WTC11 (cell line): ENCODE measurements at places on chromosomes 7 and 10.

GRCh38 chr7:128017460-128017859 is 13.8 kb downstream of the LRRC4 start:
- DNase-seq, result no peak

DNA sequence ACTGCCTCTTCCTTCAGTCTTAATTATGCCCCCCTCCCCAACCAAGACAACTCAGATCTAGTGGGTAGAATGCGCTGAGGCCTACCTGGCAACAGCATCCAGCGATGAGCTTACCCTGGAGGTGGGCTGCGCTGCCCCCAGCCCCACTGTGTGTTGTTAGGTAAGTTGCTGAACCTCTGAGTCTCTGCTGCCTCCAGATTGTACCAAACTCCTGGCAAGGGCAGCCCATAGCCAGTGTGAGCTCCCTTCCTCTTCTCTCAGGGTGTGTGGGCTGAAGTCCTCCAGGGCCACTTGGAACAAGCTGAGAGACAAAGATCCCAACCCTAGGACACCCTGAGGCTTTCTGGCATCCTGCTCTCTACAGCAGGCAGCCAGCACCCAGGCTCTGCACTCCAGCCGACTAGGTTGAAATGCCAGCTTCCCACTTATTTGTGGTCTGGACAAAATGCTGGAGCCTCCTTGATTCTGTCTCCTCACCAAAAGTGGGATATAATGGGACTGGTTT is 135.3 kb downstream of the ARHGAP22 start:
- DNase-seq, result no peak

GRCh38 chr10:106972381-106972780 is 192.1 kb downstream of the SORCS1 start:
- no peak for DNase-seq

DNA sequence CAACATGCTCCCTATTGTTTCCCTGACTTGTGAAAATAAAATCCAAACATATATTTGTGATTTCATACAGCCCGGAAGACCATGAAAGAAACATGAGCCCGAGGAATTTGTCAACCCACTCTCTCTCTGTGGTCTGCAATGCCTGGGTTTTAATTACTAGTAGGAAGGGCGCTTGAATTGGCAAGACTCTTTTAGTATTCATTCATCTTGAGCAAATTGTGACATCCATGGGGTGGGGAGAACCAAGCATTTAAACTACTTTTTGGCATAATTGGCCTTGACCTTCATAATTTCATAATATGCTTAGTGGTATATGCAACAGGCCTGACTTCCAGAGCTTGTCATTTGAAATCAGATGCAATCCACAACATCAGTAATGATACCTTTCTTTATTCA is 142.4 kb upstream of the BMPER start:
- DNase-seq, result no peak

GRCh38 chr7:32025381-32026082 is 44.7 kb downstream of the PDE1C start:
- DNase-seq, result no peak

GRCh38 chr7:38153515-38153914 is 24.5 kb upstream of the STARD3NL start:
- DNase-seq, result no peak

DNA sequence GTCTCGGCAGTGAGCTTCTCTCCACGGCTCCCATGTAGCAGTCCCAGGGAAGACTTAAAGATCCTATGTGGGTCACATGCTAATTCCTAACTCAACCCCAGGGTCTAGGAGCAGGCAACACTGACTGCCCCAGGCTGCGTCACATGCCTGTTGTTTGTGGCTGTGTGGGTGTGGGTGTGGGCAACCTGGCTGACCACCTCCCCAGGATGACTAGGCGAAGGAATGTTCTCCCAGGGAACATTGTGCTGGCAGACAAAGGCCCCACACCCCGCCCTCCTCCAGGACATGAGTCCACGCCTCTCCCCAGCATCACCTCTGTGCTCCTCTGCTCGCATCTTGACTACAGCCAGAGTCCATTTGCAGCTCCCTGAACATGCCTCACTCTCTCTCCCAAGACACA is 30.3 kb downstream of the SLC29A3 start:
- no peak for DNase-seq

GRCh38 chr10:114151486-114151885 is 22.5 kb downstream of the CCDC186 start:
- no peak for DNase-seq

- DNase-seq, result no peak
These were observed 194.4 kb downstream of the PLXNA4 start for GRCh38 chr7:132381742-132382472.

DNA sequence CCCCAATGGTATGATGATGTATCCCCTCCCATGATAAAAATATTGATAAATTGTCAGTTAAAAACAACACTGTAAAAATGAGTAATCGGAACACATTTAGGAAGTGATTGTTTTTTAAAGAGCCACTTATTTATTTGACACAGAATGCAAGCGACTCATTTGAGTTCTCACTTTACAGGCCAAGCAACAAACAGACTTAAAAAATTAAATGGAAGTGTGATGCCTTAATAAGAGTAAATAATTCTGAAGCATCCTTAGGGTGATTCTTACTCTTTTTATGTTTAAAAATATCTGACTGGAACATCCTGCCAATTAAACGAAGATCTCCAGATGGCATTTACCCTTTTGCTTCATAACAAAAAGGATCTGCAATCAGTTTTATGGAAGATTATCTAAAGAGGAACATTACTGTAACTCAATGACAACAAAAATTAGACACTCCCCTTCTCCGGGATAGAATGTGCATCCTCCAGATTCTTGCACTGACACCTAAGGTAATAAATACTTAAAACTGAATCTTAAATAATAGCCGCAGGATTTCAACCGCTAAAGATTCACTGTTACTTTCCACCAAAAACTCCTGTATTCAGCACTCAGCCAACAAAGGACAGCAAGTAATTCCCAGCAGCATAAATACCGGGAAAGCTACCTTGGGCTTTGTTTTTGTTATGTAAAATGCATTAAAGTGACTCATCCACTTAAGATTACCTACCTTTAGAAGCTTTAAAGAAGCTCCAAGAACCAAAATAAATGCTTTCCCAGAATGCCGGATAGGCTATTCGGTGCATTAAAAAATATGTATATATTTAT is 1.7 kb downstream of the CACNA2D1 start:
- no peak for DNase-seq

- DNase-seq, result no peak
These were observed 280.8 kb downstream of the ARHGAP12 start for GRCh38 chr10:31647861-31648260.

- DNase-seq, result no peak
These were observed 257.0 kb downstream of the CREB5 start for GRCh38 chr7:28669330-28669729.

- DNase-seq, result no peak
These were observed 141.1 kb downstream of the CCSER2 start for GRCh38 chr10:84469470-84469869.

DNA sequence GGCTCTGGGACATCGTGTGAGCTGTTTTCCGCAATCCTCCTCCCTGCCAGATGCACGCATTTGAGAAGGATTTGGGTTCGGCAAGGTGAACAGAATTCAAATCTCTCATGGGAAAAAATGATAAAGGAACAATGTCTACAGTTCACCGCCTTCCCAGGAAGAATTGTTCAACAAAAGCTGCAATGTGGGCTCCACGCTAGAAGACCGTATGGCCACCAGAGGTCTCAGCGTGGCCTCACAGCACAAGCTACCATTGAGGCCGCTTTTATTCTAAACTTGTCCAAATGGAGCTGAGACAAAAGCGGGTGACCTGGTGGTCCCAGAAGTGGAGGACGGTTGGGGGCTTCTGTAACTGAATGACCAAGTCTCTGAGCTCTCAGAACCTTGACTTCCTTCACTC is 733.1 kb downstream of the PARD3 start:
- DNase-seq, result no peak

GRCh38 chr7:38679419-38679818 is 48.2 kb upstream of the AMPH start:
- DNase-seq, result no peak

DNA sequence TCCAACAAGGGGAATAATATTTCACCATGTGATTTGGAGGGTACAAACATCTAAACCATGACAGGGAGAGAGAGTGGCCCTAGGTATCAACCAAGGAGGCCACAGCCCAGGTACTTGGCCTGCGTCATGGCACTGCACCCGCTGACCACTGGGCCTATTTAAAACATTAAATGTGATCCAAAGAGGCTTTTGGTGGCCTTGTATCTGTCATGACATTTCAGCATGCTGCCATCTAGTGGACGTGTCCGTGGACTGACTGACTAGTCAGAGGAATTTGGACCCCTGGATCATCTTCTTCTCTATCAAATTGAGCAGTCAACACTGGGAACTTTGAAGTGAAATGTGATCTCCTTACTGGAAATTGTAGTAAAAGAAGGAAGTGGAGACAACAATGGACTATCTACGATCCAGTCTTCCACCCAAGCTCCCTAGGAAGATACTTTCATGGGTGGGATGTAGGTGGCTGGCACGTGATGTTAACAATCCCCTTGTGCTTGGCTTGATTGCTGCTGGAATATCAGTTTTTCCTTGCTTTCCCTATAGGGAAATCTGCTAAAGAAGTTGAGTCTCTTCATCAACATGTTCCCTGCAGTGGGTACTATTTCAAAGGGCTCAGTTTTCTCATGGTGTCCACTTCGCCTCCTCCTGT is 24.6 kb upstream of the ITGA8 start:
- DNase-seq, result peak; percentile 72

- DNase-seq, result no peak
These were observed 43.4 kb downstream of the EBLN1 start for GRCh38 chr10:22174442-22174841.

DNA sequence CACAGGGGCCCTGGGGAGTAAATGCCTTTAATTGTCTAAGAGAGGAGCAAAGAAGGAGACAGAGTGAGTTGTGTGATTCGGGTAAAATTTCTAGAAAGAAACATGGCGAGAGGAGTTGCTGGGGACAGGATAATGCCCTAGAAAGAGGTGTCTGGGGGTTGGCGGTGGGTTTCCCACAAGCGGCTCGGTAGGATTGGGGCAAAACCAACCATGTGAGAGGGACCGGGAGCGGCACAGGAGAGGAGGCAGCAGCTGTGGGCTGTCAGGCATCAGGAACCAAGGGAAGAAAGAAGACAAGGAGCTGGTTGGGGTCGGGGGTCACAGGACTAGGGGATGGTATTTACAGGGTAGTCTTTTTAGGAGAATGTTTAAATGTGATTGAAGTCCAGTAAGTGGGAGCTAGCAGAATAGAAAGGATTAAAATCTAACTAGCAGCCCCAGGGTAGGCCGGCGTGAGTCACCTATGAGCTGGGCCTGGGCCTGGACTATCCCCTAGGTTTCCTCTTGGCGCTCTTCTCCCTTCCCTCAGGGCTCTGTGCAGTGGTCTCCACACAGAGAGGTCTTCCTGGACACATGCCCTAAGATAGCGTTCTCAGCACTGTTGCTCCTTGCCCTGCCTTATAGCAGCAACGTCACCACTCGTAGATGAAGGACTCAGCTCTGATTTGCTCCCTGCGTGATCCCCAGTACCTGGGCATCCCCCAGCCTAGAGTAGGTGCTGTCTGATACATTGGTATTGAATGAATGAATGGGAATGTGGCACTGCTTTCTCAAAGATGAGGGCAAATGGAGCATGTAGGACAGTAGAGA is 32.6 kb downstream of the IKZF1 start:
- no peak for DNase-seq

DNA sequence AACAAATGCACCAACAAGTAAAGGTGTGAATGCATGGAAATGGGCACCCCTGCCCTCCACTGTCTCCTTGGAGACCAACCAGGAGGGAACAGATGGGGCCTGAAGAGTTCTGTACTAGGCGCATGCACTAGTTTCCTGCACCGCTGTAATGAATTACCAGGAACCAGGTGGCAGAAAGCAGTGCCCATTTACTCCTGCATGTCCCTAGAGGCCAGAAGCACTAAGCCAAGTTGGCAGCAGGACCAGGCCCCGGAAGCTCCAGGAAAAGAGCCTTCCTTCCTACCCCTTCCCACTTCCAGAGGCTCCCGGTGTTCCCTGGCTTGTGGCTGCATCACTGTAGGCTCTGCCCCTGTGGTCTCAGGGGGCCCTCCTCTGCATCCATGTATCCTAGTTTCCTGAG is 237.5 kb upstream of the PPP2R2D start:
- DNase-seq, result peak; percentile 1

DNA sequence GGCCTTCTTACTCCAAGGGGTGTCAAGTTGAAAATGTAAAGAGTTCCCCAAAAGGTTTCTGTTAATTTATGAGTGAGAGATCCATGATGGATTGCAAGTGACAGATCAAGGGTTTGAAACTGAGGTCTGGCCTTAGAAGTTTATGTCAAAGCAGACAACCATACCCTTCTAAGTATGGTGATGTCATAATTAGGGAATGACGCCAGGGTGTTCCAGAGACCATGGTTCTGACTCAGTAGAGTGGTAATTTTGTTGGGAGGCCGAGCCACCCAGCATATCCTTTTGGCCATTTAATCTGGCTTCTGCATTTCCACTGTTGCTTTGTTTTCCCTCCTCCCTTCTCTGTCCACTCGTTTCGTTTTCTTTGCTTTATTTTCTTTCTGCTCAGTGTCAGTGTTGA is 2.7 kb downstream of the TRUB1 start:
- no peak for DNase-seq

DNA sequence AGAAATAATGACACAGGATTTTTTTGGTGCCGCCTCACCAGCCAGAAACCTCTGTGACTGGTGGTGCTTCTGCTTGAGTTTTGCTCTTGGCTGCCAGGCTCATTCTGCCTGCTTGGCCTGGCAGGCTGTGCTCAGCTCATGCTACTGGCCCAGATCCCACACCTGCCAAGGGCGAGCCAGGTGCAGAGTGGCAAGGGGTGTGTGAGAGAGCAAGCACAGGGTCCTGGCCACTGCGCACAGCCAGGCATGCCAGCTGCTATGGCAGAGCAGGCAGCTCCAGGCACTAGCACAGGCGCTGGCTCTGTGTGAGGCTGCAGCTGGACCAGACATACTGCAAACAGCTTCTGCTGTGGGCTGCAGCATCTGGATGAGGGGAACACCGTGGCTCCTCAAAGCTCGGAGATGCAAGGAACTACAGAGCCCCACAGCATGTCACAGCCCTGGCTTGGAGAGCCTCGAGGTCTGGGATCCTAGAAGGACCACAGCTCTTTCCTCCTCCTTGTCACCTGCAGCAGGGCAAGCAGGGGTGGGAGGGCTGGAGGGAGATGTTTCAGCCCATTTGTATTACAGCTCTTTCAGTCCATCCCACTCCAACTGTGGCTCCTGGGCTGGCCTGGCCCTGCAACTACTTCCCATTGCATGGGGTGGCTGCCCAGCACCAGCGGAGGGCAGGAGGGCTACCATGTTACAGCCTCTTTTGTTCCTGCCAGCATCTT is 313.4 kb upstream of the SEMA3C start:
- no peak for DNase-seq

DNA sequence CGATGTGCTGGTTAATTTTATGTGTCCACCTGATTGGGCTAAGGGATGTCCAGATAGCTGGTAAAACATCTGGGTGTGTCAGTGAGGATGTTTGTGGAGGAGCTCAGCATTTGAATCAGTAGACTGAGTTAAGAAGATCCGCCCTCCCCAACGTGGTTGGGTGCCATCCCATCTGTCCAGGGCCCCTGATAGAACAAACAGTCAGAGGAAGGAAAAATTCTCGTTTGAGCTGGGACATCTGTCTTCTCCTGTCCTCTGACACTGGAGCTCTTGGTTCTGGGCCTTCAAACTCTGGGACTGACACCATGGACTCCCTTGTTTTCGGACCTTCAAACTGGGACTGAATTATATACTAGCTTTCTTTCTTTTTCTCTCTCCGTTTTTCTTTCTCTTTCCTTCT is 59.6 kb downstream of the CARD11 start:
- no peak for DNase-seq
